ENCODE measurements at places on chromosomes 4 and X. TPM values are rescaled to one million over a fixed set of nuclear protein-coding genes. Genes with fewer than 3 reads are reported as not detected.

- DNase-seq = no peak
Measured at GRCh38 chr4:54914781-54915180, 210.6 kb downstream of the KDR start.

DNA sequence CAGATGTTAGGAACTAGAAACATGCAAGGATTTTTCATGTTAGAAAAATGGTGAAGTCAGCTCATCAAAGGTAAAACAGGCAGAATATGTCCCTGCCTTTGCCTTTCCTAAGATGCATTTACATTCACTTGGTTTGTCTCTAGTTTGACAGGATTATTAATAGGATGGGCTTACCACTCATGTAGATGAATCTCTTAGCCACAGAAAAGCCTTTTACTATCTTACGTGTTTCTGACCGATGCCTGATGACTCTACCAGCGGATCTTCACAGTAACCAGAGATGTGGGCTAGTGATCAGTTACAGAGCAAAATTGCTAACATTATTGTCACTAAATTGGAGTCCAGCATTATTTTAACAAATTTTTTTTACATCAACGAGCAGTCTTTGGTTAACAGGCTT, 187.6 kb downstream of the MAML3 start:
- DNase-seq = no peak

DNA sequence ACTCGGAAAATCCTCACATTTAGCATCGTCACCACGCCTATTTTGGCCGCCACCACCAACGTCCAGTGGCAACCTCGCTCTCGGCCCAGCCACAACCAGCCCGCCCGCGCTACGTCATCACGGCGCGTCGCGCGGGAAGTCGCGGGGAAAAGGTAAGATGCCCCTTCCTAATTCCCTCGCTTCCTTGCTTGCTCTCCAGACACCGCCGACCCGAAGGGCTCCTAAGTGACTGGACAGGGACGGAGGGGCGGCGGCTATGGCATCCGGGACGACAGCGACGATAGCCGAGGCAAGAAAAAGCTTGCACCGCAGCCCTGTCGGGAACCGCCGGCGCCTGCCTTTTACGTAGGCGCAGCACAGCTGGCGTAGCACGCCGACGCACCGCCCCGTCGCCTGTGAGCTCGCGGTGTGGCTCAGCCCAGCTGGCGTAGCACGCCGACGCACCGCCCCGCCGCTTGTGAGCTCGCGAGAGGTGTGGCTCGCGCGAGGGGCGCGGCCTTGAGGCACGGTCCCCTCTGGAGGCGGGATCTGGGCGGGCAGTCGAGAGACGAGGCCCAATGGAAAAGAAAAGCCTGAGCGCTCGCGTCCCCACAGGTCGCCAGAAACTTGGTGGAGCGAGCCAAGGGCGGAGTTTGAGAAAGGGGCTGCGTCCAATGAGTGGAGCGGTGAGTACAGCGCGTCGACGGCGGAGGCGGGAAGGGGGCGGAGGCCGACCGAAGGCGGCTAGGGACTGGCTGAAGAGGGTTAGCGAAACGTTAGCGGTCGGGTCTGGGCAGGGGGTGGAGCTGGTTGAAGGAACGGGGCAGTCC, at the start of gene HDAC6:
HDAC6 (plus strand) TSS at position 788 of the 809 bp plus-strand sequence. CDS start 626 bp downstream, outside the sequence.
- peak; percentile 93 for DNase-seq

The TRPC5OS gene
- total RNA-seq = not detected

The HELQ gene
- total RNA-seq = 7.1 TPM

GRCh38 chrX:41275661-41276609, 58.0 kb upstream of the DDX3X start:
- peak; percentile 61 for DNase-seq

- DNase-seq = no peak
Measured at GRCh38 chr4:1612278-1613098, 71.6 kb downstream of the FAM53A start.

DNA sequence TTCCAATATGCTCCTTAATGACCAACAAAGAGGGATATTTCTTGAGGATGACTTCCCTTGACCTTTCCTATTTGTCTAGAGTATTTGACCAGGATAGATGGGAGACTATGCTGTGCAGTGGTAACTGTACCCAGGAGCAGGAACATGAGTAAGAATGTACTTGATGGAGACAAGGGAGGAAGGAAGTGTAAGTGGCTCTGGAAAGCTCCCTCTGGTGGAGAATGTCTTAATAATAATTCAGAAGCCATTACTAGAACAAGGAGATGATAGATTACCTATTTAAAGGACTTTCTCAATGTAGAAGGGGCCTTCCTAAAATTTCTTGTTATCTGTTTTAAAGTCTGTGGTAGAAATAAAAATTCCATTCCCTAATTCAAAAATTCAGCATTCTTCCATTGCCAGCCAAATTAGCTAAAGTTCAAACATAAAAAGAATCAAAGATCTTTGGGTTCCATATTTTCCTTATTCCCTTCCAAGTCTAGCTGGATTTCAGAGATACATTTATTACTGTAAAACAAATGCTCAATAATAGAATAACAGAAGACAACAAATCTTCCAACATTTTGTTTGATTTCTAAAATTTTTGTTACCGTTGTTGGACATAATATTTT, 83.8 kb downstream of the GRID2 start:
- DNase-seq = no peak

DNA sequence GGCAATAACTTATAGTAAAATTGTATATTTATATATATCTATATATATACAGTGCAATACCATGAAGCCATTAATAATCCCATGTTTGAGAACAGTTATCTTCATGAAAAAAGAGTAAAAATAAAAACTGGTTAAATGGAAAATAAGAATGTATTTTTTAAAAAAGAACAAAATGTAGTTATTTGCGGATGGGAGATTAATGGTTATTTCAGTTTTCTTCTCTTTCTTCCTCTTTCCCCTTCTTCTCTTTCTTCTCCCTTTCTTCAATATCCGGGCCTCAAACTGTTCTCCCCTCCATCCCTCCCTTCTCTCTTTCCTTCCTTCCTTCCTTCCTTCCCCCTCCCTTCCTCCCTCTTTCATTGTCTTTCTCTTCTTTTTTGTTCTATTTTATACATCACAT, 1301.7 kb upstream of the IGFBP7 start:
- no peak for DNase-seq

The IQCM gene
- not detected for total RNA-seq

- no peak for DNase-seq
Measured at GRCh38 chr4:80161413-80162058, 35.8 kb upstream of the PRDM8 start.

- no peak for DNase-seq
Measured at GRCh38 chrX:30620980-30621618, 32.1 kb upstream of the GK start.

DNA sequence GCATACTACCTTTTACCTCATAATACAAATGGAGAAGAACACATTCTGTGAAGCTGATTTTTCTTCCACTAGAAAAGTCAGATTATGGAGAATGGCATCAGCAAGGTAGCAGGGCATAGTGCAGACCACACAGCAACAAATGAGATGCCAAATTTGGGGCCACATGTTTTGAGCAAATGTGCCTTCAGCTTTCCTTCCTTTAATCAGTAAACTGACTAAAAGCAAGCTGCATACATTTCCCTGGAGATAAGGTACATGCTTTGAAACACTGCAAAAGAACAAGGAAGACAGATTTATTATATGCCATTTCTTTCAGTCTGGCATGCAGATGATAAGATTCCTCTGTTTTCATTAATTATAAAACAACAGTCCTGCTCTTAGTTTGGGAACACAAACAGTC, 67.1 kb upstream of the GUCY1A1 start:
- DNase-seq = no peak

- DNase-seq = no peak
Measured at GRCh38 chr4:123568936-123569335, 172.3 kb downstream of the SPRY1 start.
